Activated T-cell treated with anti-CD3 and anti-CD28 coated beads for 24 hours (primary cell): ENCODE measurements at places on chromosomes 6 and 20.

GRCh38 chr6:15526212-15526701 is 136.6 kb downstream of the DTNBP1 start:
- no peak for DNase-seq

DNA sequence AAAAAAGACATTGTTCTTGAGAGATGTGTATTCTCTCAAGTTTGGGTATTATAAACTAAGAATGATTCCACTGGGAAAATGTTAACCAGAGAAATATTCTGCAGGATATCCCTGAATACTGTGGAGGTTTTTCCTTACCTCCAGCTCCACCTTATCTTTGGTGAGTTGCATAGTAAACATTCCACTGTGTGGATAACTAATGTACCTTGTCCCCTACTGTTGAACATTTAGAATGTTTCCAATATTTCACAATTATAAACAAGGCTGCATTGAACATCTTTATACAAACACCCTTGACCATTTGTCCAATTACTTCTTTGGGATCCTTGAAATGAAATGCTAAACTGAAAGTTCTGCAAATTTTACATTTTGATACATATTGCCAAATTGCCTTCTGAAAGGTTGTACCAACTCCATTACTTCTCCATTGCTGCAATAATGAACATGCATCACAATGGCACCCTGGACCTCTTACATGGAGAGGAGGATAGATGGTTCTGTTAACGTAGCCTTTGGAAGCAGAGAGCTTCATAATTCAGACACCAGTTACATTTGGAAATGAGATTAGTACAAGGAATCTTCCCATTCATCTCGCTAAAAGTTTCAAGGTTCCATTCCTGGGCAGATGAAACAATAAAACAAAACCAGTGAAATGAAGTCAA is 35.0 kb upstream of the STK35 start:
- no peak for DNase-seq

DNA sequence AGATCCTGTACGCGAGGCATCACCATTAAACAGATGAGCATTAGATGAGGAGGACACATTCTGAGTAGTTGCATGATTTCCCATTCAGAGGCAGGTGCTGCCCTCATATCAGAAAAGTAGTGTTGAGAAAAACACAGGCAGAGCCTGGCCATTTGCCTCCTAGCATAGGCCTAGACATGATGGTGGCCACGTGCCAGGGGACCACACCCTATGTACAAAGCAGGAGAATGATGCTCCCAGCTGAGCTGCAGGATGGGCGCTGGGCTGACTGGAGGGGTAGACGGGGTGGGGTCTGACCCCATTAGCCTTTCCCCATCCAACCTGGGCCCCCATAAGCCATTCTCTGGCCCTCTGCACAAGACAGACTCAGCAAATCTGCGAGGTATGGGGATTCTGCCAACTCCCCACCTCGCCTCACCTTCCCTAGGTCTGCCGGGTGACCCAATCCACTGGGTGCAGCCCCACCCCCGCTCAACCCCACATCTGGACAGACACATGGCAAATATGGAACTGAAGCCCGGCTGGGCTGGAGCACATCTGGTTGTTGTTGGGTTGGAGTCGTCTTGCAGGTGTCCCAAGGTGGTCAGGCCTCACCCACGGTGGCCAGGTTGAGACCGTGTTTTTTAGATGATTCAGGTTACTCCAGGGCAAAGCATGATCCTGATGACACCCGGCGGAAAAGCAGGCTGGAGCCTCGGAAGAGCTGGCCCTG is 13.9 kb downstream of the PI16 start:
- no peak for DNase-seq

- no peak for DNase-seq
Measured at GRCh38 chr6:77620278-77620882, 32.5 kb upstream of the MEI4 start.

DNA sequence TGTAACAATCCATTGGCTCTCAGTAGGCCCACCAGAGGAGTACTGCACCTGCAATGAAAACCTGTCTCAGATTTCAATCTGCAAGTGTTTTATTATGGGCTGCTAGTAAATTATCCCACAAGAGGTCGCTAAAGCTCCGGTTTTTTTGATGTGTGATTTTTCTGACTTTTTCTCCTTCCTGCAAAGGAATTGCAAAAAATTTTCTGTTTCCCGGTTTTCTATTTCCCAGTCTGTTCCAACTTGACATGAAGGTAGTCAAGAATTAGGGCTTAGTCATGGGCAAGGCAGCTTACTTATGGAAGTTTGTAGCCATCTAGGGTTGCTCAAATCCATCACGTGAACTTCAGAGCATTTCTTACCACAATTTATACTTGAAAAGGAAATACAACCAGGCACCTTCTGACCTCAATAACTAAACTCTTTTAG is 38.5 kb upstream of the AHI1 start:
- no peak for DNase-seq

GRCh38 chr6:391559-392440 is at the start of gene IRF4:
IRF4 (plus strand) TSS chr6:391752; CDS start chr6:393153, 1,401 bp downstream.
- peak; percentile 75 for DNase-seq

DNA sequence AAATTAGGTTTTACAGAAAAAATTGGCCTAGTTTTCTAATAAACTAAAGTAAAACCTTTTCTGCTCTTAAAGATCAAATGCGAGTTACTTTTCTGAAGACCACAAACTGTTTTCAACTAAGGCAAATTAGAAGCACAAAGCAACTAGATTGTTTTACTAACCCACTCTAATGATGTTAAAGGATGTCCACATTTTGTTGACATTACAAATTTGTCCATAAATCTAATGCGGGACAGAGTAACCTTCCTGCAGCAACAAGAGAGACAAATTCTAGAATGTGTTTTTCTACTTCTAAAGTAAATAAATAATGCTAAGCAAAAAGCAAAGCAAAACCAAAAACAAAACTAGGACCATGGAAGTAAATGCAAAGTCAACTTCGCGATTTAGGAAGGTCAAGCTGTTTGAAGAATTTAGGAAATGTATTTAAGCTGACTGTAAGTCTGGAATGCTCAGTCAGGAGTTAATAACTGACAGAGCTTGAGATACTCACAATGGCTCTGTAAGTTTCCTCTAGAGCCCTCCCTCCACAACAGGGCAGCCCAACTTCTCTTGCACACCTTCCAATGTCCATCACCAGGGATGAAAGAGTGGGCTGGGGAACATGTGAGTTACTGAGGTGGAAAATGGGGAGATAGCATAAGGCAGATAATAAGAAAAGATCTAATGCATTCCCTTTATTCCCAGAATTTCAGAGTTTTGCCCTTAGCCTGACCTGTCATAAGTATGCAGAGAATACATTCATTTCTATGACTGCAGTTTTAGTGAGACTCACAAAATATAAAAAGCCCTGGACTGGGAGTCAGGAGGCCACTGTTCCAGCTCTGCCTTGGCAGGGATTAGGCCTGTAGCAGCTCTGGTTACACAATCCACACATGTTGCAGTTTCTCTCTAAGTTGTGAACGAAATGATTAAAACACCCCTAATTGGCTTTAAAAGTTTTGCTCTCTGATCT is 158.8 kb downstream of the FOXA2 start:
- no peak for DNase-seq

GRCh38 chr6:43115365-43115764 is 39.3 kb downstream of the PTK7 start:
- no peak for DNase-seq

DNA sequence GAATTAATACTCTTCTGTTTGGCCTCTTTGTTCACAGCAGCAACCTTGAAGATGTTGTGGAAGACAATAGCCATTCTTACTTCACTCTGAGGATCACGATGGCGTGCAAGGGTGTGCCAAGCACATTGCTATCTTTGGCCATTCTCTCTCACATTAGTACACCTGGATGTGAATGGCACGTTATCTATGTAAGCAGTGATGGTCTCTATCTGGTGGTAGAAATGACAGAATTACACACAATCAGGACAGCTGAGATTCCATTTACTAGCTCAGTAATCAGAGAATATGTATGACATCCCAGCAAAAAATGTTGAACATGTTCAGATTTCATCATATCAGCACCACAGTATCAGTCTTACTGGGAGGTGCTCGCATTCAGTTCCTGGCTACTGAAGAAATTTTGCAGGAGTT is 116.2 kb downstream of the LCA5 start:
- no peak for DNase-seq

- no peak for DNase-seq
Measured at GRCh38 chr20:51600016-51600420, 57.5 kb upstream of the NFATC2 start.
